NCI-H2171 (cell line): ENCODE measurements at places on chromosomes 11 and 22.

- DNase-seq: no peak
Measured at GRCh38 chr11:66567787-66568123, 651 bp downstream of the CTSF start.

DNA sequence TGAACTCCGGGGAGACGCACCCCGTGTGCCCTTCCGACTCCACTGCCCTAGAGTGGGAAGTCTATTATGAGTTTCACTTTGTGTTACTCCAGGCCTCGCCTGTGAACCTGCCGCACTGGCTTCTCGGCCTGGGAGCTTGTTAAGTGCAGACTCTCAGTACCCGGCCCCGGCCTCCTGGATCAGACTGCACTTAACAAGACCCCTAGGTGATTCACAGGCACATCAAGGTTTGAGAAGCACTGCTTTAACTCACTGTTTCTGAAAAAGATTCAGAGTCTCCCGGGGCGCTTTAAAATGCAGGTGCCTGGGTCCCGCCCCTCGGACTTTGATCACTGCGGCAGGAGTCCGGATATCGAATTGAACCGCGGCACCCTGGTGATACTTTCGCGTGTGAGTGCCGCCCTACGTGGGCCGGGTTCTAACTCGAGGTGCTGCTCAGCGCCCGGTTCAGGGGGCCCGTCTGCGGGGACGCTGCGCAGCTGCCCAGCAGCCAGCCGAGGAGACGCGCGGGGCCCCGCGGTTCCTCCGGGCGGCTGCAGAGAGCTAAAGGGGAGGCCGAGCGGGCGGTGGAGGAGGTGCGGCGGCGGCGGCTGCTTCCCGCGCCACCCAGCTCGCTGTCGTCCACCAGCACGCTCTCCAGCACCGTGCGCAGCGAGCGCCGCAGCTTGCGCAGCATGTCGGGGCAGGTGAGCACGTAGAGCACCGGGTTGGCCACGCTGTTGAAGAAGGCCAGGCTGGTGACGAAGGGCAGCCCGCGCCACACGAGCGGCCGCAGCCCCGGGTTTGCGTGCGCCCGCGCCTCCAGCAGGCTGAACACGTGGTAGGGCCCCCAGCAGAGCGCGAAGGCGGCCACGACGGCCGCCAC lies 3.4 kb downstream of the PTGDR2 start:
- DNase-seq: no peak

DNA sequence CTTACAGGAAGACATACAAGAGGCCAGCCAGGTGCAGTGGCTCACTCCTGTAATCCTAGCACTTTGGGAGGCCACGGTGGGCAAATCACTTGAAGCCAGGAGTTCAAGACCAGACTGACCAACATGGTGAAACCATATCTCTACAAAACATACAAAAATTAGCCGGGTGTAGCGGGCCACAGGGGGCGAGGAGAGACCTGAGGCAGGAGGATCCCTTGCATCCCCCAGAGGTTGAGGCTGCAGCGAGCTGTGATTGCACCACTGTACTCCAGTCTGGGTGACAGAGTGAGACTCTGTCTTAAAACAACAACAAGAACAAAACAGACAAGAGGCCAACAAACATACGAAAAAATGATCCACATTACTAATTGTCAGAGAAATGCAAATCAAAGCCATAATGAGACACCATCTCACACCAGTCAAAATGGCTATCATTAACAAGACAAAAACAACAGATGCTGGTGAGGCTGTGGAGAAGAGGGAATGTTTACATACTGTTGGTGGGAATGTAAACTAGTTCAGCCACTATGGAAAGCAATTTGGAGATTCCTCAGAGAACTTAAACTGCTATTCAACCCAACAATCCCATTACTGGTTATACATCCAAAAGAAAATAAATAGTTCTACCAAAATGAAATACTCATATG lies 498.8 kb upstream of the ARHGAP42 start:
- DNase-seq: no peak

- DNase-seq: peak; percentile 74
Measured at GRCh38 chr22:41368543-41369423, 13.0 kb upstream of the TEF start.

DNA sequence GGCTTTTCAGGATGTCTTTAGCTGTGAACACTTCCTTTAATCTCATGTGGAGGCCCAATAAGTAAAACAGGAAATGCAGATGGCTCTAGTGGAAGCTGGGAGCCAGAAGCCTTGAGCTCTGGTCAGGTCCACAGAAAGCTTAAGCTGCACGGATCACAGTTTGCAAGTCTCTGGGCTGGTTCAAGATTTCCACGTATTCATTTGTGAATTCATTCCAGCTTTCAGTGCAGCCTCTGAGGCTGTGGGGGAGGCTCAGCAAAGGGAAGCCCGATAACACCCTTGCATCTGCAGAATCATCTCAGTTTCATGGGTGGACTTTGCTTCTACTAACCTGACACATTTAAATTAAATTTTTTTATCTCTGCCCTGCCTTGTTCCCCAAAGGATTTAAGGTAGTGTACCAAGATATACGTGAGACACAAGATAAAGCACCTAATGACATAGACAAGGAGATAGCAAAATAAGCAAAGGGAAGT lies 65.6 kb downstream of the ISX start:
- no peak for DNase-seq

- no peak for DNase-seq
Measured at GRCh38 chr11:122304306-122304705, 188.3 kb upstream of the BLID start.

DNA sequence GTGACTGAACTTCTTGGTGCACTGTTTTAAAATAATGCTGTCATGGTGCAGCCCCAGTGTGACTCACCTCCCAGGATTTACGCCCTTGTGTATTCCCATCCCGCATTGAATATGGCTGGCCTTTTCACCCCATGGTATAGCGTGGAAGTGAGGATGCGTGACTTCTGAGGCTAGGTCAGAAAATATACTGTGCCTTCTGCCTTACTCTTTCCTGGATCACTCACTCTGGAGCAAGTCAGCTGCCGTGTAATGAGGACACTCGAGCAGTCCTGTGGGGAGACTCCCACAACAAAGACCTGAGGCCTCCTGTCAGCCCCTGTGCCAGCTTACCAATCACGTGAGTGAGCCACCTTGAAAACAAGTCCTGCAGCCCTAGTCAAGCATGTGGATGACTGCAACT lies 471.9 kb upstream of the KIRREL3 start:
- no peak for DNase-seq

DNA sequence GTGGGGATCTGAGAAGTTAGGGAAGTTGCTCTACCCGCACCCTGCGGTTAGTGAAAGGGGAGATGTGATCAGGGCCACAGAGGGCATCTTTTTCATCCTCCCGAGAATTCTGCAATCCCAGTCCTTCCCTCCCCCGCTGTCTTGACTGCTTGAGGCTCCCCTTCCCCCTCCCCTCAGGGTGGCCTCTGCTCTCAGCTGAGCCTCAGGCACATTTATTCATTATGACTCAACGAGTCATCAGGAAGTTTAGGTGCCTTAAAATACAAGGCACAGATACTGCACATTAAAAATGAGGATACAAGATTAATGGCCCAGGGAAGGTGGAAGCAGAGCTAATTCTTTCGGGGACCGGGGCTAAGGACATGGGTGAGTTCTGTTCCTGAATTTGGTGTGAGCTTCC lies 104.0 kb downstream of the CACNA1I start:
- DNase-seq: no peak

DNA sequence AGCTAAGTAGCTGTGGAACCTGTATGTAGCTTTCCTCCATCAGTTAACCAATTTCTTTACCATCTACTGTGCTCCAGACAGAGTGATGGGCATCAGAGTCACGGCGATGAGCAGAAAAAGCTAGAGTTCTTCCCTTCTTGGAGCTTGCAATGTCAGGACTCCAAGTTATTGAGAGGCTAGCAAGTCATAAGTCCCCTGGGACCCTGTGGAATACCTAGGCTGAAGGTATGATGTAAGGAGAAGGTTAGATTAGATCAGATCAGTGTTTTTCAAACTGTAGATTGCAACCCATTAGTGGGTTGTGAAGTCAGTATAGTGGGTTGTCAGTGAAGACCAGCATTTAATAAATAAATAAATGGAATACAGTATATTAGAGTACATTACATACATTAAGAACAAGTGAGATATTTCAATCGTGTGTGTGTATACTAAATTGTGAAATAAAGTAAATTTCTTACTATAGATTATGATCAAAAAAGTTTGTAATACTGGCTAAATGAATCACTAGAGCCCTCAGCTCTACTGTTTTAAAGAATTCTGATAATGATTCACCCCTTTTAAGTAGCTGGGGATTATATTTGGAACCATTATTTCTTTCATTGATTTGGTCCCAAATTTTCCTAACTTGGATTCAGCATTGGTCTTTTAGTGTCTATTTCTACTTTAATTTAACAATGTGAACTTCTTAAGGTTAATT lies 52.3 kb downstream of the RASSF10 start:
- no peak for DNase-seq
